ENCODE measurements at places on chromosomes 16 and 17. TPM values are rescaled to one million over a fixed set of nuclear protein-coding genes. Genes with fewer than 3 reads are reported as not detected.

GRCh38 chr17:67208232-67208631 is 36.8 kb downstream of the HELZ start:
- no peak for DNase-seq

GRCh38 chr16:78896280-78896679 is 704.3 kb downstream of the MAF start:
- DNase-seq: no peak

DNA sequence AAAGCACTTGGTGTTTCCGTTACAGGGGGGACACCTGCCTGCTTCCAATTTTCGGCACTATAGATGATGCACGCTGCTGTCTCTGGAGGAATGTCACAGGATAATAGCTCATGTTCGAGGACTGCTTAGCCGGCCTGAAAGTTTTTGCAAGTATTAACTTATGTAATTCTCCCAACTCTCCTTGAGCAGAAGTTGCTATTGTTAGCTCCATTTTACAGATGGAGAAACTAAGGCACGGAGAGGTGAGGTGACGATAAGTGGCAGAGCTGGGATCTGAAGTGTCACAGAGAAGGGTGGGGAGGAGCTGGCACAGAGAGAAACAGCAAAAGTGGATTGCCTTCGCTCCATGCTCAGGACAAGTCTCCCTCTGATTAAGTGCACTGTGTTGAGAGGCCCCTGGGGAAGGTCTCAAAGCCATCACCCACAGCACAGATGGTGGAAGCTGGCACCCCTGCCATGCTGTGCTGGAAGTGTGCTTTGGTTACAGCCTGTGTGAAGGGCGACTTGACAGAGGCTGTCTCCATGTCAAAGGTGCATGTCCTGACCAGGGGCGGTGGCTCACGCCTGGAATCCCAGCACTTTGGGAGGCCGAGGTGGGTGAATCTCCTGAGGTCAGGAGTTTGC is 40.8 kb upstream of the MEAK7 start:
- no peak for DNase-seq

- DNase-seq: no peak
These were observed 11.2 kb upstream of the NUDT16L1 start for GRCh38 chr16:4682084-4682591.

CACNG3 gene
- not detected for polyA plus RNA-seq

RNF166 gene
- polyA plus RNA-seq: 65.0 TPM

WNT9B gene
- not detected for polyA plus RNA-seq

- no peak for DNase-seq
These were observed 2.2 kb downstream of the RAB26 start for GRCh38 chr16:2150418-2151187.

CCL4L2 gene
- polyA plus RNA-seq: 0.42 TPM

All from B cell (primary cell).